Large intestine (tissue), 12 donors: ENCODE measurements at places on chromosomes 16 and 17. TPM values are rescaled to one million over a fixed set of nuclear protein-coding genes. Genes with fewer than 3 reads are reported as not detected.

SPN gene
- 6.8 TPM for polyA plus RNA-seq

ITGAD gene
- 0.03 TPM for polyA plus RNA-seq

KRT24 gene
- polyA plus RNA-seq = not detected

HAS3 gene
- 1.2 TPM for polyA plus RNA-seq

NGFR gene
- 20.4 TPM for polyA plus RNA-seq

SYCE1L gene
- polyA plus RNA-seq = 5.6 TPM

TVP23A gene
- 3.5 TPM for polyA plus RNA-seq

DPEP1 gene
- 165 TPM for polyA plus RNA-seq

KRT28 gene
- not detected for polyA plus RNA-seq

SPNS3 gene
- 9.2 TPM for polyA plus RNA-seq
